Activated CD8-positive, alpha-beta memory T cell treated with anti-CD3 and anti-CD28 coated beads for 1 hour (primary cell): ENCODE measurements at places on chromosomes 2 and 18.

DNA sequence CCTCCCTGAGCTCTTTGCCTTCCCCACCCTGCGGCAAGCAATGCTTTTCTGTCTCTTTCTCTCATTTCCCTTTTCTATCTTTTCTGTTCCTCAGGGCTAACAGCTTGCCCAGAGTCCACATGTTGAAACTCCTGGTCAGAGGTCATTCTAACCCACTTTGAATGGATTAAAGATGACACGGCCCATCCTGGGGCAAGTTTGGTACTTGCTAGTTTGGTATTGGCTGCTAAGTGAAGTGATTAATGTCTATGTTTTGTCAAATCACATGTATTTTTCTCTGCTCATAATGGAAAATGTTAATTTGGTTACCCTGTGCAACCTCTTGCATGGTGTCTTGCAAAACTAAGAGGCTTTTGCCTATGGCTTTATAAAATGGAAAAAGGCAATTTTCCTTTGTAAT, 960.2 kb downstream of the CNTNAP5 start:
- no peak for DNase-seq

DNA sequence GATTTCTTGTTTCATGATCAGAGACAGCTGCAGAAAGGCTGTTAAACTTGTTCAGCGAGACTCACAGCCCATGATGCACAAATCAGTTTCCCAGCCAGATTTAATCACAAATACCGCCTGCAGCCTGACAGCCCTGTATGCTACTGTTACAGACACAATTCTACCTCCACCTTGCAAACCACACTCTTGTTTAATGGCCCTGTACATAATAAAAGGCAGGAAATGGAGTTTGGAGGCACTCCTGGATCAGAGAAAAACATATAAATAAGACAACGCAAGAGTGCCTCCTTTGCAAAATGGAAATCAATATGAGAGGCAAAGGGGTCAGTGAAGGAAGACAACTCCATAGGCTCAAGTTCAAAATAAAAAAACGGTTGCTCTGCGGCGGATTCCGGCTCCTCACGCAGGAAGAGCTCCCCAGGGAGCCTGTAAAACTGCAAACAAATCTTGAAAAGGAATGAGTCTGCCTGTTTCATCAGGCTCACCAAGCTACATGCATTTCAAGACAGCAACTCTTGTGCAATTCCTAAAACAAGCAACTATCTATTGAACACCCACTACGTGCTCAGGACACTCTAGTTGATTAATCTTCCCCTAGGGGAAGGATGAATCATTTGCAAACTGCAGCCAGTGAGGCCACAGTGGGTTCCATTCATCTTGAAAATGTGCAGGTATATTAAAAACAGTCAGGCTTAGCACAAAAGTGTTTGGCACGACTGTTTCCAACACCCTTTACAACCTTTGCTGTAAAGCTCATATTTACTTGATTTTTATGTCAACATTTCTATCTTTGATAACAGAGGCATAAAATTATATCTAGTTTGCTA, 37.5 kb downstream of the TBC1D8 start:
- no peak for DNase-seq

DNA sequence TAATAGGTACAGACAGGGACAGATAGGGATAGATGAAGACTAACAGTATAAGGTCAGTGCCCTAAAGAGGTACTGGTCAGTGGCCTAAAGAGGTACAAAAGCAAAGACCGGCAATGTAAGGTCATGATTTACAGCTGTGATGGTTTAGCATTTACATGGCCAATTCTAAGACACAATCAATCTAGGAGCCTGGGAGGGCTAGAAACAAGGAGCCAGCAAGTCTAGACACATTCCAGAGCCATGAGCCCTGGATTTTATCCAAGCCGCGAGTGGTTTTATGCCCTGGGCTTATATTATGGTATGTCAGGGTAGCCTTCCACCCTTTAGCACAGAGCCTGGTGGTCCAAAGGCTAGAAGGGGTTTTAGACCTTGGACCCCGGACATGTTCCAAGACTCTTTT, 124.2 kb downstream of the CBLN2 start:
- no peak for DNase-seq

GRCh38 chr2:108945969-108946368, 43.1 kb downstream of the EDAR start:
- DNase-seq, result no peak

DNA sequence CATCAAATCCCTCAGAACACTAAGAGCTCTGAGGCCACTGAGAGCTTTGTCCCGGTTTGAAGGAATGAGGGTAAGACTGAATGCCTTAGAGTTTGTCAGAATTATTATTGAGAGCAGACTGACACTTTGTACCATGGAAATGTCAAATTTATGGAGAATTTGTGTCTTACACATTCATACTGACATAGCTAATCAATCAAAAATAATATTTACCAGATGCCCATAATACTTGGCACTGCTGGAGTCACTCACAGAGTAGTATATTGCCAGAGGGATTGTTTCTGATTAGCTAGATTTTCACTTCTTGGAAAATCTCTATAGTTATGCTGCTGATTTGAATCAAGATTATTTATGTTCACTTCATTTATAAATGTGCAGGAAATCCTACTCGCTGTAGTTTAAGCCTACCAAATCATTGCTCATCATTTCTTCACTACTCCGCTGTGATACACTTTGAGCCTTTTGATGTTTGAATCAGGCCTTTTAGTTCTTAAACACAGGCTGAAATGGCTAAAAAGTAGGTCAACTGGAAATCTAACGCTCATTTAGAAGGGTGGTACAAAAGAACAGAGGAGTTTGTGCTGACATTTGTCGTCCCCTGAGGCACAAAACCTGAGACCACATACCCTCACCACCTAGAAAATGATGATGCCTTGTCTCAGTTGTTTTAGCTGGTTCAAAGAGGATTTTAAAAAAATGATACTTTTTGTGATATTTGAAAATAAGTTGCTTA, 96.1 kb upstream of the CSRNP3 start:
- no peak for DNase-seq

GRCh38 chr2:64934530-64934929, 54.7 kb upstream of the SLC1A4 start:
- no peak for DNase-seq

DNA sequence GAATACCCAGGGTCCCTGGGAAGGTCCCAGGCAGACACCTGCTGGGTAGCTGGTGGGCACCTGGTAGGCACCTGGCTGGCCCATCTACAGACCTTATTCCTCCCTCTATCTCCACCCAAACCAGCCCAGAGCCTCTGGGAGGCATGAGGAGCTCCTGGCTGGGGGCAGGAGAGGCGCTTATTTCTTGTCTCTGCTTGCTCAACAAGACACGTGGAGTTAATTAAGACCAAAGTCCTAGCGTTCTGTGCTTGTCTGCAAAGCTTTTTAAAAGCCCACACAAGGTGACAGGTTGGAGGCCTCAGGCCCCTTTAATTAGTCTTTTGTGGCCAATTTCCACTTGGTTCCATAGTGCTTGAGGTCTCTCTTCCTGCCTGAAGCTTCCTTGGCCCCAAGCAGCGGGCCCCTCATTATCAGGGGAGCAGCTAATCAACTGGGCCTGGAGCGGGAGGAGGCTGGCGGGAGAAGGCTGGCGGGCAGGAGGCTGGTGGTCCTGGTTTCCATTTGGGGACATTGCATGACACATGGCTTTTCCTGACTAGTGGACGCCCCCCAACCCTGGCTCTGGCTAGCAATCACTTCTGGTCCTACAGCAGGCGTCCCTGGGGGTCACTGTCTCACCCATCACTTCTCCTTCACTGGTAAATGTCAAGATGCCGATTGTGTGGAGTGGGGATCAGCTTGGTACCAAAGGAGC, 65.4 kb upstream of the HDAC4 start:
- no peak for DNase-seq

GRCh38 chr2:173171321-173171720, 95.7 kb downstream of the MAP3K20 start:
- DNase-seq, result no peak

DNA sequence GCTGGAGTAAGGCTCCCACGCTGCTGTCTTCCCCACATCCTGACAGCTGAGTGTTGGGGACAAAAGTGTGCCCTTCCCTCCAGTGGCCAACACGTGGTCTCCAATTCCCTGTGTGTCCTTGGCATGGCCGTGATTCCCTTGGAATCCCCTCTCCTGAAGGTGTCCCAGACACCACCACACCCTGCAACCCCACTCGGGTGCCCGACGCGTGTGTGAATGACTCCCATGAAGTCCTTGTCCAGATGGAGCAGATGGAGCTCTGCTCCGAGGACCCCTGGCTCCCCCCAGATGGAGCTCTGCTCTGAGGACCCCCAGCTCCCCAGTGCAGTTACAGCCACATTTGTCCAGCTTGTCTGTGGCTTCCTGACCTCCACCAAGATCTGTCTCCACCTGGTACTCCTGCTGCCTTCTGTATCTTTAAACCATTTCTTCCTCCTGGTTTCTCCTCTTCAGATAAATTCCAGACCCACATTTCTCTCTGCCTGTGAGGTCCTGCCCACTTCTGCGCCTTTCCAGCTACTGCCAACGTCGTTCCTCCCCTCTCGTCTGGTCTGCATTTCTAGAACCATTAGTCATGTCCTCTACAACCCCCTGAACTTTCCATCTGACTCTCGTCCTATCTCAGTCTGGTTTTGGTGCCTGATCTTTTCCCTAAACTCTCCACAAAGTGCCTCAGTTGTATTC, 86.8 kb upstream of the PXDN start:
- DNase-seq, result no peak

GRCh38 chr18:46675112-46675511, 18.1 kb upstream of the LOXHD1 start:
- DNase-seq, result no peak
